ENCODE measurements at places on chromosomes 3 and 15. TPM values are rescaled to one million over a fixed set of nuclear protein-coding genes. Genes with fewer than 3 reads are reported as not detected.

GRCh38 chr3:159776779-159777178, 211.9 kb upstream of the IL12A start:
- no peak for DNase-seq

- no peak for DNase-seq
Observed at GRCh38 chr3:188633206-188633605, 479.2 kb downstream of the LPP start.

DNA sequence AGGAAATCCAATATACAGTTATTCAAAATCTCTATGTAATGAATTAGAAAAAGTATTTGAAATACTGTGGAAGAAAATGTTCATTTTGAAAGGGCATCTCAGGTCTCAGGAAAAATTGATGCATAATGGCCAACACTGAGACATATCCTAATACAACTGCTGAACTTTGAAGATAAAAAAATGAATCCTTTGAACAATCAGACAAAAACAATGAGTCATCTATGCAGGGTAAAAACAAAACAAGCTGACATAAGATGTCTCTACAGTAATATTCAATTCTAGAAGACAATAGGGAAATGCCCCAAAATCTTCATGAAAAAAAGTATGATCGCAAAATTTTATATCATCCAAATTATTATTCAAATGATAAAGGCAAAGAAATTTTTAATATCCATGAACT, 34.0 kb upstream of the ZNF280D start:
- no peak for DNase-seq

DNA sequence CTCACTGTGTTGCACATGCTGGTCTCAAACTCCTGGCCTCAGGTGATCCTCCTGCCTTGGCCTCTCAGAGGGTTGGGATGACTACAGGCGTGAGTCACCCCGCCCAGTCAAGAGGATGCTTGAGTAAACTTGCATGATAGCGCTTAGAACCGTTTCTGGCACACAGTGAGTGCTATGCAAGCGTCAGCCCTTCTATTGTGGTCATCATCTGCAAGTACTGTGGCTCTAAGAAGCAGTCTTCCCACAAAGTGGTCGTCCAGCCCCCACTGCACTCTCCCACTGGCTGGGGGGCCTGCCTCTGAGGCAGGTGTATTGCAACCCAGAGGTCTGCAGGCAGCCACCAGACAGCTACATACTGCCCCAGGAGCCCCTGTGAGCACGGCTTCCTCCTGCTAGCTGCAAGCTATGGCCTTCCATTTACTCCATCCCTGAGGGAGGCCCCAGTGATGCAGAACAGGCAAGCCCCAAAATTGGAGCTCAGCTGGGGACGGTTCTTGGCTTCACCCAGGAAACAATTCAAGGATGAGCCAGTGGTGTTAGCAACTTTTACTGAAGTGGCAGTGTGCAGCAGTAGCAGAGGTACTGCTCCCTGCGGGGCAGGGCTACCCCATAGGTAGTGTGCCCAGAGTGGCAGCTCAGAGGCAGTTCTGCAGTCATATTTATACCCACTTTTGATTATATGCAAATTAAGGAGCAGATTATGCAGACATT, 95.4 kb downstream of the LSM3 start:
- no peak for DNase-seq

DNA sequence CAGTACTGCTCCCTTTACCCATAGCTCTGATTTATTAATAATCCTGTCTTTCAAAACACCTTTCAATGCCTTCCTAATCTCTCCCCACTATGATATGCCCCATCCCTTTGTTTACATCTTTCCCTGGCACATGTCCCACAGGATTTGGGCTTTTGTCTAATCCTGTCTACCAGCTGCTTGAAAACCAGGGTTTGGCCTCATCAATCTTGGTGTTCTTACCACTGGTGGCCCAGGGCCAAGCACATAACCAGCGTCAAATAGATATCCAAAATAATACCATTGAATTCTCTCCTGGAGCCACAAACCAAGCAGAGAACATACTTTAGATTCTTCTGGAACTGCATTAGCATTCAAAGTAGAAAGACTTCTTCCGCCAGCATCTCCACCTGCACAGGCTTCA, 104.8 kb upstream of the PPP2R3A start:
- DNase-seq = no peak

GRCh38 chr15:90493647-90494046, 36.1 kb upstream of the CRTC3 start:
- no peak for DNase-seq

DNA sequence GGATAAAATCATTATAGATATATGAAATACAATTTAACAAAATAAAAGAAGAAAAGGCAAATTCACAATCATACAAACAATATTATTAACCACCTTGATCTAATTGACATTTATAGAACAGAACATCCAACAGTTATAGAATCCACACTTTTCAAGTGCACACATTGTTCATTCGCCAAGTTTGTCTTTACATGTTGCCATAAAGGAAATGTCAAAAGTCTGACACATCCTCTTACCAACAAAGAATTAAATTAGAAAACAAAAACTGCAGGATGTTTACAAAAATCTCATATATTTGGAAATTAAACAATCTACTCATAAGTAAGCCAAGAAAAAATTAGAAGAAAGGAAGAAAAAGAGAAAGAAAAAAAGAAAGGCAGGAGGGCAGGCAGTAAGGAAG, 909.2 kb upstream of the EPHA6 start:
- DNase-seq = no peak

GRCh38 chr15:101050623-101051290, 131.6 kb downstream of the LRRK1 start:
- no peak for DNase-seq

DNA sequence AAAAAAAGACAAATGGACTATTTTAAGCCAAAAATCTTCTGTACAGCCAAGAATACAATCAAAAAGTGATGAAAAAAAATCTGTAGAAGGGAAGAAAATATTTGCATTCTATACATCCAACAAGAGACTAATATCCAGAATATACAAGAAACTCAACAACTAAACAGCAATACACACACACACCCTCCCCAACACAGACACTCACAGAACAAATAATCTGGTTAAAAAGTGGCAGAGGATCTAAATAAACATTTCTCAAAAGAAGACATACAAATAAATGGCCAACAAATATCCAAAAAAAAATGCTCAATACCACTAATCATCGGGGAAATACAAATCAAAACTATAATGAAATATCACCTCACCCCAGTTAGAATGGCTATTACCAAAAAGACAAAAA, 209.0 kb upstream of the ZNF385D start:
- no peak for DNase-seq

- DNase-seq = no peak
Observed at GRCh38 chr15:90820481-90820880, 47.9 kb upstream of the FURIN start.

GRCh38 chr15:85943791-85944190, 135.9 kb upstream of the AGBL1 start:
- DNase-seq = no peak

- no peak for DNase-seq
Observed at GRCh38 chr3:152177757-152178156, 91.0 kb upstream of the MBNL1 start.

Gene STRA6
- 5.9 TPM for total RNA-seq

Gene GOLGA8N
- 0.45 TPM for total RNA-seq

Gene CDHR4
- total RNA-seq = not detected

Gene RPSA
- 751 TPM for total RNA-seq

Gene EPHA6
- 1.1 TPM for total RNA-seq

Gene HTR3C
- not detected for total RNA-seq

Gene ALCAM
- total RNA-seq = 146 TPM

All from Calu3 (cell line).